ENCODE measurements at places on chromosomes 6 and 20.

DNA sequence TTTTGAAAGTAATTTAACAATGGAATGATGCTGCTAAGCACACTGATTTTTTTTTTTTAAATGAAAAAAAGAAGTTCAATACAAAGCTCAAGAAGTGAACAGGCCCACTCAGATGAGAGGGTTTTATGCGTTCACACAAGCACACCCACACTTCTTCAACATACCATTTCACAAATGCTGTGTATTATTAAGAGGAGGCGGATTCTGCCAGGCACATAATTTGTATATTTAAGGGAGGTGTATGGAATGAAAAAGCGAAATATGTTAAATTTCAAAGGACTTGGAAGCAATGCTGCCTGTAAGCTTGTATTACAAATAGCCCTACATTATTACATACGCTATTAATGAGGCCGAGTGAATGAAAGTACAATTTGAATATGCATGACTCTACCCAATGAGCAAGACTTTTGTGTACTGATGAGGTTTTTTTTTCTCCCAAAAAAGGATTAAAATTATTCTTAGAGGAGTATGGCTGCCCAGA is 123.9 kb downstream of the INSM1 start:
- DNase-seq: no peak

DNA sequence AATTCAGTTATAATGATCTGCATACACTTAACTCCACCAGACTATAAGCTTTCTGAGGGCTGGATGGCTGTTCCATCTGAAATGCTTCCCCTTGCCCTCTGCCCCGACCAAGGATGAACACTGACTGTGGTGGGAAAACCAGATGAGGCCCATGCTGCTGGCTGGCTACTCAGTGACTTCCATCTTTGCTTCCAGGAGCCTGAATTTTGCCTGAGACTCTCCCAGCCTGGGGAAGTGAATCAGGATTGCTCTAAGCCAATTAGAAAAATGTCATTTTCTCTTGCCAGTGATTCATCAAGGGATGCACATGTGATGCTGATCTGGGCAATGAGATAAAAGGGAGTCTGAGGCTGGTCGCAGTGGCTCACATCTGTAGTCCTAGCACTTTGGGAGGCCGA is 1.7 kb upstream of the TOMM34 start:
- peak; percentile 47 for DNase-seq

- DNase-seq: no peak
These were observed 2.6 kb downstream of the SIRPG start for GRCh38 chr20:1654996-1655395.

- no peak for DNase-seq
These were observed 2.7 kb downstream of the EPB41L2 start for GRCh38 chr6:131060311-131060710.

DNA sequence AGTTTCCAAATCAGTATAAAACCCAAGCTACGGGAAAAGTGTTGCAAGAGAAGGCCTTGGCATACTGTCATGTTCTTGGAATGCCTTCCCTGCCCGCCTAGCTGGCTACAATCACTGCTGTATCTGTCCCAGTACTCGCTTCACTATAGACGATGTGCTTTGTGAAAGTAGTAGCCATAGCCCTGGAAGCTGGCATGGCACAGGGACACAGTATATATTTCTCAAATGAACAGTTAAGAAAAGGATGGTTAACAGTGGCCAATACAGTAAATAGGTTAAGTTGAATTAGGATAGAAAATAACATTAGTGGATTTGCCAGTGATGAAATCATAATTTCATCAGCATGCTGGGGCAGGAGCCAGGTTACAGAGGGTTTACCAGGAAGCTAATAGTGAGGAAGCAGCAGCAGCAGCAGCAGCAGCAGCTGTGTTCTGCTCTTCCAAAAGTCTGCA is 499.3 kb downstream of the CDKAL1 start:
- DNase-seq: peak; percentile 93

All from amniotic epithelial cell (primary cell).